Thoracic aorta (tissue), 2 donors: ENCODE measurements at places on chromosomes 4 and X.

- no peak for DNase-seq
Measured at GRCh38 chr4:845836-846251, 19.9 kb upstream of the CPLX1 start.

DNA sequence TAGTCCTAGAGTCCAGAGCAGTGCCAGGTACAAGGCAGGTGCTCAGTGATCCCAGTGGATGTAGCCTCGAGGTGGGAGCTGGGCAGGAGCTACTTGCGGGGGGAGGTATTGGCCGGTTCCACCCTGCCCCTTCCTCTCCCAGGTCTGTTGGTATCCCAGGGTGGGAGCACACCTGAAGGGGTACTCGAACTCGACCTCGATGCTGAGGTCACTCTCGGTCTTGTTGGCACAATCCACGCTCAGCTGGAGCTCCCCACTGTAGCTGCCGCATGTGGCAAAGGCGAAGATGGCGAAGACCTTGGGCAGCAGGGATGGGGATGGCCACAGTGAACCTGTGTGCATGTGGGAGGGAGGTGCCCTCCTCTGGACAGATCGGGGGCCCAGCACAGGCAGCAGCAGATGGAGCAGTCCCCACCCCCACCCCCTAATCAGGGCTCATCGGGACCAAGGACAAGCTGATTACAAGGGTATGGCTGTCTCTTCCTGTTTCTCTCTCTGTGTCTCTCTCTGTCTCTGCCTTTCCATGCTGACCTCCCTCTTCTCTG lies 2.4 kb downstream of the SYP start:
- no peak for DNase-seq

DNA sequence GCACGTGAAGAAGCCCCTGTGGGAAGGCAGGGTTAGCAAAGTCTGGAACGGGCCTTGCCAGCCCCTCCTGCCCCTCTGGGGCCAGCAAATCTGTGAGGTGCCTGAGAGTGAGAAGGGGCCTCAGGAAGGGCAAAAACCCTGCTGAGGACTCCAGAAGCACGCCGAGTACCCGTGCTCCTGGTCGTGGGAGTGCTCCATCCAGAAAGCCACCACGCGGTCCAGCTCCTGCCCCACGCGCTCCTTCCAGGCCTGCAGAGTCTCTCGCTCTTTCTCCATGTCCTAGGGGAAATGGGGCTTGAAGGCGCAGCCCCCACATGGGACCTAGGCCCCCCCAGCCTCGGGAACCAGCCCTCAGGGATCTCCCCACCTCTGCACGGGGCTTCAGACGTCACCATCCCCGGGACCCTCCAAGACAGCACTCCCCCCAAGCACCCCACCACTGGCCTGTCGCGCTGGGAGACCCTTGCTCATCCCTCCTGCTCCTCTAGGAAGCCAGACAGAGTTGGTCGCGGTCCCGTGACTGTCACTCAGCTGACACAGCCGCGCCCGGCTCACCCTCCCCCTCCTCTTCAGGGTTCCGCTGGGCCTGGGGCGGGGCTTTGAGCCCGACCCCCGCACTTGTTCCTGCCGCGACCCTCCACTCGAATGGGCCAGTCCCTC lies at the start of gene RENBP:
RENBP (minus strand) TSS at position 504 of the 660 bp plus-strand sequence; CDS start at position 471, 33 bp downstream.
- DNase-seq: no peak

- no peak for DNase-seq
Measured at GRCh38 chr4:55385201-55385649, 10.5 kb upstream of the TMEM165 start.

DNA sequence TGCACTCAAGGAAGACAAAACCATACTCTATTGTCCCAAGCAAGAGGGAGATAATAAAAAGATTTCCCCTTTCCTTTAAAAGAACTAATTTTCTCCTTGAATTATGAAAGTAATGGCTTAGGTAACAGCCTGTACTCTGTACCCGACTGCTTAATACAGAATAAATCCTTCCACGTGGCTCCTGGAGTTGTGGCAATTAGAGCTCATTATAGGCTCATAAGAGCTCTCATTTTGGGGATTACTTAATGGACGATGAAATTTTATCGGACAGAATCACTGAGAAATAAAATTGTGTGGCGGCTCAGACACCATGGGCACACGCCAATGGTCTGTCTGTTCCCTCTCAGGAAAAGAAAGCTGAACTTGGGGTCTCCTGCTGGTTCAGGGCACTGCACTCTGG lies 2.8 kb upstream of the GSX2 start:
- DNase-seq: no peak

DNA sequence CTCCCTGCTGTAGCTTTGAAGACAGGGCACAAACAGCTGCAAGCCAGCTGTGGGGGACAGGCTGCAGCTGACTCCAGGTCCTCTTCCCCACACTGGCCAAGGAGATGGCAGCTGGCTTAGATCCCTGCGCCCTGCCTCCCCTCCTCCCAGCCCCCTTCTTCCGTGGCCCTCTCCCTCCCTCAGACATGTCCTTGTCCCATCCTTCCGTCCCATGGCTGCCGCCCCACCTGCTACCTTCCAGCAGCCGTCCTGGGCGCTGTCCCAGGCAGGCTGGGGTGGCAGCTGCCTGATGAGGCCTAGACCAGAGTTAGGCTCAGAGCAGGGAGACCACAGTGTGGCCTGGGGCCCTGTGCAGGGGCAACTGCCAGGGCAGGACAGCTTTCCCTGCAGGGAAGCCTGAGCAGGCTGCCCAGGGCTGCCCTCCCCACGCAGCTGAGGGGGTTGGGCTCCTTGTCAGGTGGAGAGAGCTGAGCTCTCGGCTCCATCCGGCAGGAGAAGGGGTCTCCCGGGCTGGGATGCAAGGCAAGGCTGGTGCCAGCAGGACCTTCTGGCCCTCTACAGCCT lies 3.3 kb upstream of the BGN start:
- no peak for DNase-seq

- DNase-seq: no peak
Measured at GRCh38 chr4:57078685-57079521, 31.3 kb downstream of the IGFBP7 start.

DNA sequence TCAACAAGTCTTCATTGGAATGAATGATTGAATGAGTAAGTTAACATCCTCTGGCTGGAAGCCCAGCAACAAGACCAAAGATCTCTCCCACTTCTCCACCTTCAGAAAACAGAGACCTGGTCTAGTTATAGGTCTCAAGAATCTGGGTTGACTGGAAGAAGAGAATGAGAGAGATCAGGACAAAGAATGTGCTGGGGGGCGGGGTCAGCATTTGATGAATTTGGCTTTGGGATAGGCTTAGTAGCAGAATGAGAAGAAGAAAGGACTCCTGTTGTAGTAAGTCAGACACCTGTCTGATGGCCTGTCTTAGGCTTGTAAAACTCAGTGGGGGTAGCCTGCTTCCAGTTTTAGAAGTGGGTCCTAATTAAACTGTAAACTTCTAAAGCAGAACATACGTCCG lies 51.0 kb downstream of the TRIM2 start:
- no peak for DNase-seq

GRCh38 chr4:146063143-146063542 lies 112.4 kb upstream of the LSM6 start:
- no peak for DNase-seq

DNA sequence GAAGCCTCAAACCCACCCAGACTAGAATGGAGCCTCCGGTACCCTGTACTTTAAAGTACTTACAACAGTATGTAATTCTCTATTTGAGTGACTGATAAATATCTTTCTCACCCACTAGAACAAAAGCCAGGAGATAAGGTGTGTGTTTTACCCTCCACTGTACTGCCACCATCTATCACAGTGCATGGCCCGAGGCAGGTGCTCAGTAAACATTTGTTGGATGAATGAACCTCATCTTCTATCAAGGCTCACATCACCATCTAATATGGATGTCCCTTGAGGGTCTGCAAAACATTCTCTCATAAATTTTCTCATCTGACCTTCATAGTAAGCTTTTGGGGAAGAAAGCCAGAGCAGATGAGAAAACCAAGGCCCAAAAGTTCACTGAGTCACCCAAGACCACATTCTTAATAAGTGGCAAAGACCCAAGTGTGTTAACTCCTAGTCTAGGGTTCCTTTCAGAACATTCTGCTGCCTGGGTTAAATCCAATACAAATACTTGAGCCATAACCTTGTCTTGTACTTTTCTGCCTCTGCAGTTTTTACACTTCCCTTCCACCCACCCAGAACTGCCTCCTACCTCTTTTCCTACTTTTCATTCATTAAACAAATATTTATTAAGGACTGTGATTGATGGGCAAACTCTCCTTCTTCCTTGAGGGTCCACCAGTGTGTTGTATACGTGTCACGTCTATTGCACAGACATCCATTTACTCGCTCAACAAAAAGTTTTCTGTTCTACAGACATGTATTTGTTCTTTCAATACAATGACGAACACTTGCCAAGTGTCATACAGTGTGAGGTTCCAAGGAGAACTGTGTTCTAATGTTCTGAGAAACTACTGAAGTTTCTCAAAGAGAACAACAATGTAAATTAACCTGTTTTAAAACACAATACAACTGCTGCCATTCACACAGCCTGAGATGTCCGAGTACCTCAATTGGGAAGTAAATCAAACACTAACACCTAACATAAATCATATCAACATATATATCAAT lies 35.7 kb downstream of the APBB2 start:
- no peak for DNase-seq

GRCh38 chr4:182880387-182881356 lies 36.5 kb downstream of the DCTD start:
- DNase-seq: no peak

DNA sequence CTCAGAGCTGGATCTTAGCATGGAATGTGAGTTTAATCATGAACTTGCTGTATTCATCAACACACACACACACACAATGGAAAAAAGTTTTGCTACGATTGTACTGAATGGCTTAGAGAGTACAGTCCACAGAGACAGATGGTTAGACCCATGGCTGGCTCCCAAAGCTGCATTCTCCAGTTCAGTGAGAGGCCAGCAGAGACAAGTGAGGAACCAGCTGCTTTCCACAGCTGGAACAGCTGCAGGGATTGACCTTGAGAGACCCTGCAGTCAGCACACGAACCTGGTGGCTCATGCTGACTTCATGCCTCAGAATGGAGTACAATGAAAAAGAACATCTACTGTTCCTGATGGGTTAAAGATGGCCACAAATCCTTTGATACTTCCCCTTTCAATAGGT lies 94.5 kb downstream of the DHX15 start:
- no peak for DNase-seq

DNA sequence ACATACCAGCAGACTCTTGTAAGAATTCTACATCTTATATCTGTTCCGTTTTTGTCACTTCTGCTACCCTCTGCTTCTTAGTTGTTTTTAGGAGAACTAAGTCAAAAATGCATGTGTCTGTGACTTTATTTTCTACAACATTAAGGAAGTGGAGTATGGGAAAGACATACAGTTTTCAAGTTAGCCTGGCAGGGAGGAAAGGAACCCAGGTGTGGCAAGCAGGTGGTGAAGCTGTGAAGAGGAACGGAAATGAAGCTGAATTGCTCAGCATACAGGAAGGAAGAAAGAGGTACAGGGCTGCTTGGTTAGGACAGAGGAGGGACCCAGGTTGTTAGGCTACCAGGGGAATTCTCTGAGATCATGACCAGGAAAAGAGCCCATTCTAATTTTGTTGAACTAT lies 9.4 kb downstream of the GPRIN3 start:
- DNase-seq: no peak

DNA sequence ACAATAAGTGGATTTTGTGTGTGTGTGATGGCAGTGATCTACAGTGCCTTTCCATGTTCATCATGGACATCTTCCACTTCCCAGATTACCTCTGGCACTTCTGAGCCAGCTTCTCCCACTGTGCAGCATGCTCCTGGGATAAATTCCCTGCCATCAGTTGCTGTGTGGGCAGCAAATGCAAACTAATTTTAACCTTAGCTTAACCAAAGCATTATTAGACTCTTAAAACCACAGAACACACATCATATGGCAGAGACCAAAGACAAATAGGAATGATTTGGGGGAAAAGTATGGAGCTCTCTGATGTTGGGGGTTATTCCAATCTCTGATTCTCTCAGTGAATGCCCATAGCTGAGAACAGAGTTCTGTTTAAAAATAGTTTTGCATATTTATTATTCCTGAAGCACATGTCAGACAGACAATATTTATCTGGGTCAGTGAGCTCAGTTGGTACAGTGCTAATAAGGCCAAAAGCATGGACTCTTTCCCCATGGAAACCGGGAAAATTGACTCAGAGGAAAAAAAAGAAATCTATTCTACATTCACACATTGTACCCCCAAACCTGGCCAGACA lies 567.4 kb downstream of the IQCM start:
- no peak for DNase-seq
